ENCODE measurements at places on chromosomes 1 and 21. TPM values are rescaled to one million over a fixed set of nuclear protein-coding genes. Genes with fewer than 3 reads are reported as not detected.

Gene C1orf94
- not detected for total RNA-seq

Gene C1QTNF12
- total RNA-seq = 1.8 TPM

Gene SLC1A7
- total RNA-seq = 0.19 TPM

Gene C1orf53
- 2.6 TPM for total RNA-seq

Gene DIO1
- total RNA-seq = not detected

Gene UBL4B
- not detected for total RNA-seq

Measured in omental fat pad (tissue), 4 donors.